Right ventricle myocardium superior (tissue), 1 donor: ENCODE measurements at places on chromosomes 3 and 15. TPM values are rescaled to one million over a fixed set of nuclear protein-coding genes. Genes with fewer than 3 reads are reported as not detected.

- no peak for DNase-seq
Observed at GRCh38 chr15:48624700-48625099, 20.8 kb downstream of the FBN1 start.

DNA sequence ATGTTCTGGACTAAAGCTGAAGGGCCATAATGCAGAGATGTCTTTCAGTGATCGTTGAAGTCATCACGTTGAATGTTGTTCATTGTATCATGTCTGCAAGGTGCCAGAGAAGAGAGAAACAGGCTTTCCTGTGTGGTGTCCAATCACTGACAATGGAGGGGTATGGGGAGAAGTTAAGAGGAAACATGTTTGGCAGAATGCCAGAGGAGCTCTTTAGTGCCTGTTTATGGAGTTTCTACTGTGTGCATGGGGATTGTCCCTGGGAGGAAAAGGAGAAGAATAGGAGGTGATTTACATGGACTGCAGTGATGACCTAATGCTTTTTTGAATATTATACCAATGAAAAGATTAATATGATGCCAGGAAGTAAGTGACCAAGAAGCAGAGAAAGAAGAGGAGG lies 11.7 kb downstream of the SCAANT1 start:
- no peak for DNase-seq

DNA sequence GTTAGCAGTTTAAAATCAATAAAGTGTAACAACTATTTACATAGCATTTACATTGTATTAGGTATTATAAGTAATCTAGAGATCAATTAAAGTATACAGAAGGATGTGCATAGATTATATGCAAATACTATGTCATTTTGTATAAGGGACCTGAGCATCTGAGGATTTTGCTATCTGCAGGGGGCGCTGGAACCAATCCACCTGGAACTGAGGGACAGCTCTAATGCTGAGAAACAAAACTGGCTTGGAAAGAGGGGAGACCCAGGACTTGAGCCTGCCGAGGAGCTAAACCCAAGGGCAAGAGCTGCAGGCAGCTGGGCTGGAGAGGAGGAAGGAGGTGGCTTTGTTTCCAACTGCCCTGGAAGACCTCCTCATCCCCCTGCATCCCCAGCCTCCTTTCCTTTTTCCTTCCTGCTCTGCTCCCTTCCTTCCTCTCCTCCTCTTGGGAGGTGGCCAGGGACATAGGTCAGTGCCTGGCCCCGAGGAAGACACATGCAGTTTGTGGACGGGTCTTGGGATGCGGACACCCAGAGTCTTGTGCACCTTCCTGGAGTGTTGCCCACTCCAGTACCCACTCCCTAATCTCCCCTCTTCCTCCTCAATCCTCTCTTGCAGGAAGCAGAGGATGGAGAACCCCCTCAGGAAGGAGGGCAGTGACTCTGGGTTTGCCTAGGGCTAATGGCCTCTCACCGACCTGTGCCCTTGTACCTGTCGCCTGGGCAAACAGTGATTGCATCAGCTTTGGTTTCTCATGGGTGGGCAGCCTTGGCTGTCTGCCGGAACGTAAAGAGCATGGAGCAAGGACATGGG lies 825 bp upstream of the RTP3 start:
- DNase-seq = no peak

IMPG2 gene
- total RNA-seq = 0.11 TPM

LIPC gene
- 0.65 TPM for total RNA-seq

DNA sequence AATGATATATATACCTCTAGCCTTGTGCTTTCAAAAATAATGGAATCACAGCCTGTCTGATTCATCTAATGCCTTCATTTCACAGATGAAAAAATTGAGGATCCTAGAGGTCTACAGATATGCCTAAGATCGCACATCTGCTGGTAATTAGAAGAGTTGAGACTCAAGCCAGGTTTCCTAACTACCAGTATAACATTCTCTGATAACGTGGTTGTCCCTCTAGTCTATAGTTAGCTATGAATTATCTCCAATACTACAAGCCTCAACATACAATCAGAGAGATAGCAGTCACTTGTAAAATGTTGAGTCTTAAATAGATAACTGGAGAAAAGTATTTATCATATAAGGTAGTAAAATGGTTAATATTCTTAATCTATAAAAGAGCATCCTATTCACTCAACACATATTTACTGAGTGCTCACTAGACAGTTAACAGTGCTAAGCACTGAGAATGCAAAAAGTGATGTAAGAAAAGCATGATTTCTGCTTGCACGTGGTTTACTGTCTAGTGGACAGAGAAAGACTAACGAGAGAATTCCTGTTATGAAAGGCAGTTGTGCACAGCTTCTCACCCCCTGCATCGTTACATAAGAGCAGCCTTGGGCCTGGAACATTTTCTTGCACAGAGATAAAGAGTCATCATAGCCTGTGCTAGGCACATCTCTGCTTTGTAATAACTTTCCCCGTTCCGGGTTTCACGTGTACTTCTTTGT lies 4.9 kb upstream of the ENTPD3 start:
- no peak for DNase-seq

EPHA3 gene
- total RNA-seq = 3.5 TPM

- no peak for DNase-seq
Observed at GRCh38 chr15:75929799-75930565, 26.3 kb downstream of the FBXO22 start.

DPPA2 gene
- total RNA-seq = not detected

MB21D2 gene
- 1.7 TPM for total RNA-seq

- no peak for DNase-seq
Observed at GRCh38 chr15:51796847-51797401, 32.5 kb upstream of the TMOD3 start.
